Heart right ventricle (tissue), 16 donors: ENCODE measurements at places on chromosomes 3 and 15. TPM values are rescaled to one million over a fixed set of nuclear protein-coding genes. Genes with fewer than 3 reads are reported as not detected.
A peak's percentile ranks its signal among the peaks of the same experiment; 100 is the strongest.

Gene STARD9
- 6.2 TPM for total RNA-seq

Gene CSPG4
- total RNA-seq = 9.1 TPM

Gene FOXP1
- 53.8 TPM for total RNA-seq

Gene CCNB2
- total RNA-seq = not detected

Gene DUOX1
- total RNA-seq = 0.17 TPM

Gene CDCP1
- total RNA-seq = 0.47 TPM

Gene STAC
- 0.55 TPM for total RNA-seq

Gene BTD
- total RNA-seq = 17.2 TPM

DNA sequence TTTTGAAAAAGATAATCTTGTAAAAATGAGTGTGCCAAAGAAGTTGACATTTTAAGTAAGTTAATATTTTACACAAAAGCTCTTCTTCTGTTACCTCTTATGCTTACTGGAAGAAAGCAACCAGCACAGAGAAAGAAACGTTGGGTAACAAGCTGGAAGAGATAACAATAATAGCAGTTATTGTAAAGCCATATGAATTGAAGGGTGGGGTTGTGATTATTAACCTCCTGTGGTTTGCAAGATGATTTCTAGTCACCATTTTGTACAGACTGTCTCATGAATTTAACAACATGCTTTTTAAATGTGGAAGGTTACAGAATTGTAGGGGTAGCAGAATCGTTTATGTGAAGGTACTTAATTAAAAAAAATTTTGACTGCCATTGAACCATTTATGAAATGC is 9.2 kb downstream of the RAP2B start:
- DNase-seq = no peak

DNA sequence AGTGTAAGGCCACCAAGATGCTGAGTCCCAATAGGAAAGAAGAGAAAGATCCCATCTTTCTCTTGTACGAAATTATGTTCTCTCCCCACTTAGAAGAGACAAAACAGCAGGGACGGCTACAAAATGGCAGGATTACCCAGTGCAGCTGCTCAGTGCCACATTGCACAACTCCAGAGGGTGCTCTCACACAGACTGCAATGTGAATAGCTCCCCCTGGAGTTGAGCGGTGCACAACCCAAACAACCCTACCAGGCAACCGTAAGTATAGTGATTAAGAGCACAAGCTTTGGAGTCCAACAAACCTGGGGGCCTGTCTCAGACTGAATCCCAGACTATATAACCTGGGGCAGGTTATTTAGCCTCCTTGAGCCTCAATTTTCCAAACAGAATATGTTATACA is 3.1 kb upstream of the BHLHE40 start:
- peak; percentile 34 for DNase-seq

DNA sequence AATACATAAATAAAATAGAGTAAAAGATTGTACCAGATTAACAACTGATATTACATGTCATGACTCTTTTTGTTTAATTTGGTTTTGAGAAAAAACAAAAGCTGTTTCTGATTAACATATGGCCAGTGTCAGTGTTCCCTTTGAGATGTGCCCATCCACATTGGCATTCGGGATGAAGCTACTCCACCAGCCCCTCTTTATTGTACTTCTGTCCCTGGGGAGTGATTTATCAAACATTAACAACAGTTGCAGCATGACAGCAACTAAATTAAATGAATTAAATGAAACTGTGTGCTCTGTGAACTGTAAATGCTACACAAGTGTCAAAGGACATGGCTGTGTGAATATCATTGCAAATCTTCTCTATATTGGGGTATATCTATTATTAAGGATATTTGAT is 25.9 kb upstream of the MTMR10 start:
- DNase-seq = no peak

- no peak for DNase-seq
Measured at GRCh38 chr3:14411166-14411526, 8.7 kb downstream of the SLC6A6 start.

DNA sequence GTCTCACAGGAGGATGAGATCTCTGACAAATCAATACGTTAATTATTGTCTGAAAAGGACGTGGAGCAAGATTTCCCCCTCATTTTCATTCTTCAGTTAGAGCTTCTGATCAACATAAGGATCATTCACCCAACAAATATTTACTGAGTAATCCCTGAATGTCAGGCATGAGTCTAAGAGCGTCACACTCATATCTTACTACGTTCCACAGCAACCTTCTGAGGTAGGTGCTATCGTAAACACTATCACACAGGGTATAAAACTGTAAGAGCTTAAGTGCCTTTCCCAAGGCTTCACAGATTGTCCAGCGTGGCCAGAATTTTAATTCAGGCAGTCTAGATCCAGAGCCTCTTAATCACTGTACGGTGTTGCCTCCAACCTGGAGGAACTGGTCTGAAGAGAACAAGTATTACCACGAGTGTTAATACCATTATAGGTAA is 10.6 kb upstream of the TM4SF1 start:
- DNase-seq = no peak

DNA sequence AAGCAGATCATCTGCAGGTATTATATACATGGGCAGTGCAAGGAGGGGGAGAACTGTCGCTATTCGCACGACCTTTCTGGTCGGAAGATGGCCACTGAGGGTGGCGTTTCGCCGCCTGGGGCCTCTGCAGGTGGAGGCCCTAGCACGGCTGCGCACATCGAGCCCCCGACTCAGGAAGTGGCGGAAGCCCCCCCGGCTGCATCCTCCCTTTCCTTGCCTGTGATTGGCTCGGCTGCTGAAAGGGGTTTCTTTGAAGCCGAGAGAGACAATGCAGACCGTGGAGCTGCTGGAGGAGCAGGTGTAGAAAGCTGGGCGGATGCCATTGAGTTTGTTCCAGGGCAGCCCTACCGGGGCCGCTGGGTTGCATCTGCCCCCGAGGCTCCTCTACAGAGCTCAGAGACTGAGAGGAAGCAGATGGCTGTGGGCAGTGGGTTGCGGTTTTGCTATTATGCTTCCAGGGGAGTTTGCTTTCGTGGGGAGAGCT is 639 bp downstream of the MKRN3 start:
- no peak for DNase-seq

DNA sequence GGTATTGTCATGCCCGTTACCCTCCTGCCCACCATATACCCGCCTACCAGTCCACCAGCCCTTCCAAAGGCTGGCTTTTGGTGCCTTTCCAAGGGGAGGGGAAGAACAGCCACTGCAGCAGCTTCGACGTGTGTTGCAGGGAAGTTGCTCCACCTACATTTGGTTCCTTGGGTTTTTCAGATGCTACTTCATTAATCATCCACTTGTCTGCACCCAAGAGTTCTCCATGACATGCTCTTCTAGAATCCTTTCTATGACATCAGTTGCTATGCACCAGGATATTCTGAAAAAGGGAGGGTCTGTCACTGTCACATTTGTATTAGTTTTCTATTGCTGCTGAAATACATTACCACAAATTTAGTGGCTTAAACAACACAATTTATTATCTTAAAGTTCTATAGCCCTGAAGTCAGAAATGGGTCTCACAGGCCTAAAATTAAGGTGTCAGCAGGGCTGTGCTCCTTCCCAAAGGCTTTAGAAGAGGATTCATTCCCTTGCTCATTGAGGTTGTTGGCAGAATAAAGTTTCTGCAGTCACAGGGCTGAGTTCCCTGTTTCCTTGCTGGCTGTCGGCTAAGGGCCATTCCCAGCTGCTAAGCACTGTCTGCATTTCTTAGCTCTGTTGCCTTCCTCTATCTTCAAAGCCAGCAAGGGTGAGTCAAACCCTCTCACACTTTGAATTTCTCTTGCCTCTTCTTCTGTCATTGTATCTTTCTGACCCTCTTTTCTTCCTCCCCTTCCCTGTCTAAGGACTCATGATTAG is at the start of gene LYZL4:
TSS of gene LYZL4 (minus strand) at position 241 of the 762 bp plus-strand sequence. CDS start 3,359 bp downstream, outside the sequence.
- DNase-seq = no peak

GRCh38 chr15:33066584-33066983 is 127.9 kb downstream of the FMN1 start:
- no peak for DNase-seq

GRCh38 chr15:72135719-72136118 is 17.5 kb downstream of the SENP8 start:
- no peak for DNase-seq

GRCh38 chr3:7957024-7957423 is 544.6 kb upstream of the LMCD1 start:
- no peak for DNase-seq

- no peak for DNase-seq
Measured at GRCh38 chr15:48493084-48493762, 152.3 kb downstream of the FBN1 start.

DNA sequence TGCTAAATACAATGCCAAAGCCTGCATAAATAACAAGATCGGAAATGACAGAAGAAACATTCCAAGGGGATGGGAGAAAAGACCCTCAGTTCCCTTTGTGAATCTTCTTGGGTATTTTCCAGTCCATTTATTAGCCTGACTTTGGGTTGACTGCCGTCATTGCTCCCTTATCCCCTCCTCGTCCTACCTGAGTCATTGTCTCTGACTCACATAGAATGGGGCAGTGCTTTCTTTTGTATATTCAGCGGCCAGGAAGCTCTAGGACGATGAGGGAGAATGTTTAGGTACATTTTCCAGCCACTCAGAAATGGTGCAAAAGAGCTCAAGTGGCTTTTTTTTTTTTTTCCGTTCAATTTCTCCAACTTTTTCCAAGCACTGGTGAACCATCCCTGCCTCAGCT is 71.6 kb downstream of the KAT2B start:
- DNase-seq = no peak

DNA sequence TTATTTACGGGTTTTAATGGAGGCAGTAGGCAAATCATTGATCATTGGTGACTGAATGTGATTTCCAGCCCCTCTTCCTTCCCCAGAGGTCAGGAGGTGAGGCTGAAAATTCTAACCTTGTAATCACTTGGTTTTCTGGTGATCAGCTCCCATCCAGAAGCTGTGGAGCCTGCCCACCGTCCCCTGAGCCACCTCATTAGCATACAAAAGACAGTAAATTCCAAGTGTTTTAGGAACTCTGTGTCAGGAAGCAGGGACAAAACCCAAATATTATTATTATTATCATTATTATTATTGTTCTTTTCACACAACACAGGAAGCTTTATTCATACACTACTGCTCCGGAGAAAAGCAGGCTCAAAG is 18.2 kb downstream of the FOXB1 start:
- no peak for DNase-seq

DNA sequence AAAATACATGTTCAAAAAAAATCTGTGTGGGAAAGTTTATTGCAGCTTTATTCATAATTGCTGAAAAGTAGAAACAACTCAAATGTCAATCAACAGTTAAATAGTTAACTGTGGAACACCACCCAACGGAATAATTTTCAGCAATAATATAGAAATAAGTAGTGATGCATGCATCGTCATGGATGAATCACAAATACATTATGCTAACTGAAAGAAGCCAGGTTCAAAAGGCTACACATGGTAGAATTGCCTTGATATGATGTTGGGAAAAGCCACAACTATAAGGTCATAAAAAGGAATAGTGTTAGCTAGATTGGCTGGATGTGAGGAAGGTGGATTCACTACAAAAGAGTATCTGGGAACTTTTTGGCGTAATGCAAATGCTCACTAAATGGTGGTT is 82.0 kb downstream of the GMNC start:
- DNase-seq = no peak

GRCh38 chr15:80787316-80787715 is 8.1 kb downstream of the CEMIP start:
- no peak for DNase-seq
